ENCODE measurements at places on chromosomes 1 and 21.
A peak's percentile ranks its signal among the peaks of the same experiment; 100 is the strongest.

DNA sequence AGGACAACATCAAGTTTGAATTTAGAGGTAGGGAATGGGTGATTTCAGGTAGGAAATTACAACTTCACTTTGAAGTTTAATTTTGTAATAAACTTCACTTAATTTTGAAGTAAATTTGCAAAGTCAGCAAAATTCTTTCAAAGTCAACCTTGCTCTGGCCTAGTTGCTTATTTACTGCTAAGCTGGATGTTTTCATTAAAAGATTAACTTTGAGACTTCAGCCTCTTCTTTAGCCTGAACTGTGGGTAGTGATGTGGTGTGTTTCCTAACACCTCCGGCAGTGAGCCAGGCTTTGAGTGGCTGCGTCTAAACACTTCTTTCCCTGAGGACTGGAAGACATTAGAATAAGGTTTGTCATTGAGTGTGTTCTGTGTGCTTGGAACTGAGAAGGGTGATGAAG, at the start of gene HAO2:
Gene HAO2 (plus strand): TSS at position 232 of the 400 bp plus-strand sequence. CDS start 12,301 bp downstream, outside the sequence.
- no peak for DNase-seq

DNA sequence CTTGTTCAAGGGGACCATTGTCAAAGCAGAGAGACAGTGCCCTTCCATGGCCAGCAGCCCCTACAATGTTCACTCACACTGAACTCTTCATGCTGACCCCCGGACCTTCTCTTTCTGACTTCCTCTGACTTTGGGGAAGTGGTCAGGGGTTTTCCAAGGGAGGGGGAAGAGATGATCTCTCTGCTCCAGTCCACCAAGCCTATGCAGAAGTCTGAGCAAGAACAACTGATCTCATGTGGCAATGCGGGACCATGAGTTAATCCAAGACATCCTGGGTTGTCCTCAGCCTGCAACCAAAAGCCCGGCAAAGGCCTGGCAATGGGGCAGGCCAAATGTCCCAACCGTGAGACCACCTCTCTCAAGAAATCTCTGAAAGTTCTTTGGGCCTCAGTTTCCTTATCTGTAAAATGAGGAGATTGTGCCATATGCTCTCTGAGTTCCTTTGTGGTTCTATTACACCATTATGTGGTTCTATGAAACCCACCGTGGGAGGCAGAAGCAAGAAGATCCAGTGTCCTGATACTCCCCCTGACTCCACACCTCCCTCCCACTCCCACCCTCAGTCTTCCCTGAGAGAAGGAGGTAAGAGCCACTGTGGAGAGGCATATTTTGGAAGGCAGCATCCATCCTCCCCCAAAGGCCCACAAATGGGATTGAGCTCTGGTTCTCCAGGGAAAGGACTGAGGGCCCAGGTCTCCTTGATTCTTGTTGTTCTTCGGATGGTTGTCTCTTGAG, 11.8 kb upstream of the ARHGEF2 start:
- peak; percentile 64 for DNase-seq

- no peak for DNase-seq
Measured at GRCh38 chr1:218983848-218984247, 189.8 kb upstream of the LYPLAL1 start.

DNA sequence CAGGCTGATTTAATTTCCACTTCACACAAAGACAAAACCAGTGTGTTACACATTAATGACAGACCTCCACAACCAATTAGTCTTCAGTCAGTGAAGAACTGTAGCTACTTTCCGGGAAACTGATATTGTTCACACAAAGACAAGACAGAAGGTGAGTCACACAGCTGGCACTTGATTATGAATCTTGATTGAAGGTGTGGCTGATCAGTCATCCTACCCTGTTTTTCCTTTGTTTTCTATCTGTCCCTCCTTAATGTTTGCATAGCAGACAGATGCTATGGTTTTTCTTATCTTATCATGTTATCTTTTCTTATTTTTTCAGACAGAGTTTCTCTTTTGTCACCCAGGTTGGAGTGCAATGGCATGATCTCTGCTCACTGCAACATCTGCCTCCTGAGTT, 185.1 kb upstream of the GREM2 start:
- DNase-seq: no peak

- no peak for DNase-seq
Measured at GRCh38 chr1:222028116-222028515, 286.2 kb upstream of the DUSP10 start.

- DNase-seq: no peak
Measured at GRCh38 chr1:228998179-228998578, 262.9 kb downstream of the RHOU start.

DNA sequence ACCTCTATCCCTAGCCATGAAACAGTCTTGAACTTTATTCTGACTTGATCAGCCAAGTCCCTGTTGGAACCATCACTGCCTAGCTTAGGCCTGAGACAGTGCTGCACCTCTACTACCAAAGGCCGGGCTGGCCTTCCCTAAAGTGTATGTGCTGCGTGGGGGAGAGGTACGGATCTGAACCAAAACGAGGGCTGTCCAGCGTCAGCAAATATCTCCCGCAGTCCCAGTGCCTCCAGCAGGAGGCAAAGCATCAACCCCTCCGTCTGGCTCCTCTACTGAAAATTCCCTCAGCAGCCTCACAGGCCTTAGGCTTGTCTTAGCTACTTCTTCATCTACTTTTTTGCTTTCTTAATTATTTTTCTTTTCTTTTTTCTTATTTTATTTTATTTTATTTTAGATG, 33.3 kb upstream of the KIF26B start:
- DNase-seq: no peak

DNA sequence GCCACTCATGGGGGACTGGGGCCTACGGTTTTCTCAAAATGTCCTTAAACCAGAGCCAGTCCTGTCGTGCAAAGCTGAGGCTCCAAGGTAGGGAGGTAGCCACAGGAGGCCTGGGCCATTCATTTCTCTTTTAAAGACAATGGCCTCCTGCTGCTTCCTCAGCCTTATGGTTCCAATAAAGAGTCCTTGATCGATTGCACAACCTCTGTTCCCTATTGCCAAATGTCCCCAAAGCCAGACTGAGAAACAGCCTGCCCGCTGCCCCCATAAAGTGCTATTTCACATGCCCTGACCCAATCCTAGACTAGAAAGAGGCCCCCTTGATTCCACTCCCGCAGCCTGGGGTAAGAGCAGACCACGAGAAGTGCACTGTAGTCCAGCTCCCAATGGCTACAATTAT, 166.7 kb downstream of the CLIC6 start:
- no peak for DNase-seq

DNA sequence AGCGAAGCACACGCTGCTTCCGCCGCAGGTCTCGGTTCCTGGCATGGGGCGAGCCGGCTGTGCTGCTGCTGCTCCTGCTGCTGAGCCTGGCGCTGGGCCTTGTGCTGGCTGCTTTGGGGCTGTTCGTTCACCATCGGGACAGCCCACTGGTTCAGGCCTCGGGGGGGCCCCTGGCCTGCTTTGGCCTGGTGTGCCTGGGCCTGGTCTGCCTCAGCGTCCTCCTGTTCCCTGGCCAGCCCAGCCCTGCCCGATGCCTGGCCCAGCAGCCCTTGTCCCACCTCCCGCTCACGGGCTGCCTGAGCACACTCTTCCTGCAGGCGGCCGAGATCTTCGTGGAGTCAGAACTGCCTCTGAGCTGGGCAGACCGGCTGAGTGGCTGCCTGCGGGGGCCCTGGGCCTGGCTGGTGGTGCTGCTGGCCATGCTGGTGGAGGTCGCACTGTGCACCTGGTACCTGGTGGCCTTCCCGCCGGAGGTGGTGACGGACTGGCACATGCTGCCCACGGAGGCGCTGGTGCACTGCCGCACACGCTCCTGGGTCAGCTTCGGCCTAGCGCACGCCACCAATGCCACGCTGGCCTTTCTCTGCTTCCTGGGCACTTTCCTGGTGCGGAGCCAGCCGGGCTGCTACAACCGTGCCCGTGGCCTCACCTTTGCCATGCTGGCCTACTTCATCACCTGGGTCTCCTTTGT, 2.6 kb downstream of the TAS1R3 start:
- no peak for DNase-seq

DNA sequence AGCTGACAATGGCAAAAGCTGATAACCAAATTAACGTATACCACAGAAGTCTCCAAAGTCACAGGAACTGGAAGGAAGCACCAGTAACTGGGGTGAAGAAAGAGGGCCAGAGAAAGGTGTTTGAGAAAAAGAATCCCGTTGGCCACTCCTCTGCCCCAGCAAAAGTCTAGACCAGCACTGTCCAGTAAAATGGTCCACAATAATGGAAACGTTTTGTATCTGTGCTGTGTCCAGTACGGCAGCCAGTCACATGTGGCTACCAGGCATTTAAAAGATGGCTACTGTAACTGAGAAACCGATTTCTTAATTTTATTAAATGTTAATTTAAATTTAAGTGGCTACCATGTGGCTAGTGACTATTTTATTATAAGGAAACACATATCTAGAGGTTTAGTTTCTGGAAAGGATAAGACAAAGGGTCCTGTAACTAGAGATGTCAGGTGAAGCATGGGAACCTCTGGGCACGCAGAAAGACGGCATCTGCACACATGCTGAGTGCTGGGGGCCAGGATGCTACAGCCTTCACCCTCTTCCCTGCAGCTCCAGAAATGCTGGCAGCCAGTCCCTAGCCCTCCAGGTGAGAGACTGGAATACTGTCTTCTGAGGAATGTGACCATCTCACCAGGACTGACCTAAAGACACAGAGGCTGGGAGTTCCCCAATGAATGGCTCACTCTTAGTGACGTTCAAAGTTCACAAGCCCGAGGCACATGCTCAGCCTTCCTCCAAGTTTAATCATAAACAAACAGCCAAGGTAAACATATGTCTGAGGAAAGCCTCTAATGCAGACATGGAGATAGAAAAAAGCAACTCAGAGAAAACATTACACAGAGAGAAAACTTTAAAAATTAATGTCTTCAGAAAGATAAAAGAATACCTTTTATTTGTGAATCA, 50.7 kb downstream of the JAK1 start:
- no peak for DNase-seq

GRCh38 chr1:150009604-150010392, 728 bp downstream of the OTUD7B start:
- DNase-seq: peak; percentile 62

- DNase-seq: no peak
Measured at GRCh38 chr1:242178924-242179708, 180.2 kb upstream of the MAP1LC3C start.

GRCh38 chr1:168833362-168833761, 104.4 kb upstream of the DPT start:
- no peak for DNase-seq

GRCh38 chr1:69163241-69163640, 404.5 kb upstream of the LRRC7 start:
- DNase-seq: no peak

- DNase-seq: peak; percentile 25
Measured at GRCh38 chr1:178055779-178056471, 38.0 kb upstream of the RASAL2 start.

- DNase-seq: no peak
Measured at GRCh38 chr1:86826856-86827255, 87.1 kb downstream of the SELENOF start.

DNA sequence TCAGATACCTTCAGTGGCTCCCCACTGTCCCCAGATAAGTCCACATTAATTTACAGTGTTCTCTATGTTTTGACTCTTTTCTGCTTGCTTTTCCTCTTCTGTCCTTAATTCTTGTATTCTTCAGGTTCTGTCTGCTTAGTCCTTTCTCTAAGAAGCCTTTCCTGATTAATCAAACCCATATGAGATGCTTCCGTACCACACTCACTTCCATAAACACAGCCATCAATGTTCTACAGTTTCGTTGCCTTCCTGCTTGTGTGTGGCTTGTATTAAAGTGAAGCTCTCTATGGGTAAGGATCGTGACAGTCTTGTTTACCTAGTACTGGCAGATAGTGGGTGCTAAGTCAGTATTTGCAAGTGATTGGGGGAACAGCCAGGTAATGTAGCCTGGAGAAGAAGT, 75.9 kb downstream of the PRDM2 start:
- DNase-seq: no peak

DNA sequence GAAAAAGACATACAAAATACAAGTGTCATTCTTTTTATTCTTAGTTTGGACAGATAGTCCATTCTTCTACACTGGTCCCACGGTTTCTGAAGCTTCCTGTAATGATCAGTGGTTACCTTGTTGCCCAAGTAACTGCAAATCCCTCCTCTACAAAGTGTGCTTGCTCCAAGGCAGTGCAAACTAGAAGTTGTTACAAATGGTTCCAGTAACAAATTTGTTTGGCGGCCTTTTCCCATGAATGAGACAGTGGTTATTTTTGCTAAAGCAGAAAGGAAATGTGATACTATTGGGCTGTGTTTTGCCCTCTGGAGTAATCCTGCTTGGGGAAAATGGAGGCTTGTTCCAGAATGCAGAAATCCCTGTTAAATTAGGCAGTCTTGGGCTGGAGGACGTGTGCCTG, 8.9 kb downstream of the BACE2 start:
- DNase-seq: no peak

DNA sequence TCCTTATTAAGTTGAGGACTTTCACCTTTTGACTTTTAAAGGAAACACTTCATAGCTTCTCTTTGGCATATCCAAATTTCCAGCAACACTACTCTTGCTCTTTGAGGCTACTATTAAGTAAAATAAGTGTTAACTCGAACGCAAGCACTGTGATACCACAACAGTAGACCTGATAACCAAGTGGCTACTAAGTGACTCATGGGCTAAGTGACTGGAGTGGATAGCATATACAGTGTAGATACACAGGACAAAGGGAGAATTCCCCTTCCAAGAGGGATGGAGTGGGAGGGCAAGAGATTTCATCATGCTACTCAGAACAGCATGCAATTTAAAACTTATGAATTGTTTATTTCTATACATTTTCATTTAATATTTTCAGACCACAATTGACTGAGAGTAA, 9.8 kb upstream of the KCNA3 start:
- no peak for DNase-seq

GRCh38 chr1:230212405-230212936, 145.4 kb downstream of the GALNT2 start:
- peak; percentile 81 for DNase-seq

DNA sequence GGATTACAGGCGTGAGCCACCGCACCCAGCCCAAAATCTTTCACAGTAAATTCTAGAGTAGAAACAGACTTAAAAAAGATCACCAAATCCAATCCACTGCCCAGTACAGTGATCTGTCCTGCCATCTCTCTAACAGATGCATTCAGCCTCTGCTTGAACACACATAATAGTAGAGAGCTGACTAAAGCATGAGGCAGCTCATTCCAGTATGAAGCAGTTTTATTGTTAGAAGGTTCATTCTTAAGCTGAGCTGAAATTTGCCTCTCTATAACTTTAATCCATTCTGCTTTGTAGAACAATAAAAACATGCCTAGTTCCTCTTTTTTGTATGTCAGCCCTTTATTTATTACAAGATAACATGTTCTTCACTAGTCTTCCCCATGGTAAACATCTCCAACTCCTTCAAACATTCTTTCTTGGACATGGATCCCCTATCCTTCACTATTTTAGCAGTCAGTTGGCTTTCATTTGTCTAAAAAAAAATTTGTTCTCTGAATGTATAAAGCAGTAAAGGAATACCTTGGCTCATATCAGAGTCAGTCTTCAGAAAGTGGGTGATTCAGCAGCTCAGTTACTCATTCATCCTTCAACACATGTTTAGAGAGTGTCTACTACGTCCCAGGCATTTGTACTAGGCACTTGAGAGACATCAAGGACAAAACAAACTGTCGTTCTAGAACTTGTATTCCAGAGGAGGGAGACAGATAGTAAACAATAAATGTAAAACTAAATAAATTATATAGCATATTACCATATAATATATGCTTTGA, 10.7 kb upstream of the PTBP2 start:
- DNase-seq: no peak

GRCh38 chr1:99965646-99966375, 4.0 kb upstream of the SLC35A3 start:
- DNase-seq: no peak

GRCh38 chr1:44272992-44273391, 59.7 kb downstream of the DMAP1 start:
- DNase-seq: no peak

Data from B cell (primary cell).